ENCODE measurements at places on chromosomes 1 and 21.

DNA sequence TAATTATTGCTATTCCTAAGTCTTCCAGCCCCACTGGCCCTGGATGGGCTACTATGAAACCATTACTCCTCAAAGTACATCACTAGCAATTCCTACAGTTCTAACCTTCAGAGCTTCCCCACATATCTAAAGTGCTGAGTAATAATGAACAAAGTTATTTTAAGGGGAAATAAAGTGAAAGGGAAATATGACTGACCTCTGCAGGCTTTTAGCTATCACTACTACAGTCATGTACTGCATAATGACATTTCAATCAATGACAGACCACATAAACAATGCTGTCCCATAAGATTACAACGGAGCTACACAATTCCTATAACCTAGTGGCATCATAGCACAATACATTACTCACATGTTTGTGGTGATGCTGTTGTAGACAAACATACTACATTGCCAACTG, 32.5 kb upstream of the ASPM start:
- no peak for DNase-seq

- DNase-seq: no peak
Measured at GRCh38 chr21:26199456-26199855, 28.9 kb upstream of the APP start.

DNA sequence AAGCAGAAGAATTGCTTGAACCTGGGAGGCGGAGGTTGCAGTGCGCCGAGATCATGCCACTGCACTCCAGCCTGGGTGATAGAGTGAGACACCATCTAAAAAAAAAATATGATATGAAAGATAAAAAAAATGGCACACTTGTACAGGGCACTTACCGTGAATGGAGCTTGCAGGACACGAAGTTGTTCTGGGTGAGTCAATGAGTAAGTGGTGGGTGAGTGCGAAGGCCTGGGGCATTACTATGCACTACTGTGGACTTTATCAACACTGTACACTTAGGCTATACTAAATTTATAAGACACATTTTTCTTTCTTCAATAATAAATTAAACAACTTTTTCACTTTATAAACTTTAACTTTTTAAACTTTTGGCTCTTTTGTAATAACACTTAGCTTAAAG, 37.0 kb downstream of the TNFRSF8 start:
- DNase-seq: no peak

DNA sequence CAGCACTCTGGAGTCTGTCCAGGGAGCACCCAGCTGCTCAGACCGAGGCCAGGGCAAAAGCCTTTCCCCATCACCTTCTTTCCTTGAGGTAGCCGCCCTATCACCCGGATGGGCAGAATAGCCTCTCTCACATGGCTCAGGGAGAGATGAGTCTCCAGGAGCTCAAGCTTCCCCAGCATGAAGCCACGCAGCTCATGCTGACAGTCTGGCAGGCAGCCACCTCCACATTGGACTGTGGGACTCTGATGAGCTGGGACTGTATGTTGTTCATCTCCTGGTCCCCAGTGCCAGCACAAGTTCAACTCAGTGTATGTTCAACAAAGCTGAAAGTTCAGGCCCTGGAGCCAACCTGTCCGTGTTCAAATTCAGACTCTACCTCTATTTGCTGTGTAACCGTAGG, 75.2 kb upstream of the ZC3H12A start:
- DNase-seq: no peak

- DNase-seq: no peak
Measured at GRCh38 chr1:147611021-147611426, 59.3 kb downstream of the ACP6 start.

GRCh38 chr1:235504122-235504493, at the start of gene B3GALNT2:
Gene B3GALNT2, minus strand, starts transcription at chr1:235504452. Its CDS starts 200 bp downstream, at chr1:235504252.
- DNase-seq: no peak

GRCh38 chr1:234649432-234650081, 39.6 kb upstream of the IRF2BP2 start:
- no peak for DNase-seq

DNA sequence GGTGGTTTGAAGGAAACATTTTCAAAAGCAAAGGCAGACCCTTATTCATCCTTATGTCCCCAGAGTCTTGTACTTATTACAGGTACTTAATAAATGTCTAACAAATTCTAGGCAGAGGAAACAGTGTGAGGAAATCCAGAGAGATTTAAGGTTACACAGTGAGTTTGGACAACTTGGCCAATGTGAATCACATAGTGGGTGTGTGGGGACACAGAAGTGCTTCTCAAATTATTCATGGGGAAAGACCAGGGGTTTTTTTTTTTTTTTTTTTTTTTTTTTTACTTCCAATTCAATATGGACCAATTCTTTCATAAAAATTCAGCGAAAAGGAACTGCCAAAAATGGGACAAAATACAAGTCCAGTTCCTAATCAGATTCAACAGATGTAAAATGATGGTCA, 15.1 kb downstream of the GNG12 start:
- DNase-seq: no peak

DNA sequence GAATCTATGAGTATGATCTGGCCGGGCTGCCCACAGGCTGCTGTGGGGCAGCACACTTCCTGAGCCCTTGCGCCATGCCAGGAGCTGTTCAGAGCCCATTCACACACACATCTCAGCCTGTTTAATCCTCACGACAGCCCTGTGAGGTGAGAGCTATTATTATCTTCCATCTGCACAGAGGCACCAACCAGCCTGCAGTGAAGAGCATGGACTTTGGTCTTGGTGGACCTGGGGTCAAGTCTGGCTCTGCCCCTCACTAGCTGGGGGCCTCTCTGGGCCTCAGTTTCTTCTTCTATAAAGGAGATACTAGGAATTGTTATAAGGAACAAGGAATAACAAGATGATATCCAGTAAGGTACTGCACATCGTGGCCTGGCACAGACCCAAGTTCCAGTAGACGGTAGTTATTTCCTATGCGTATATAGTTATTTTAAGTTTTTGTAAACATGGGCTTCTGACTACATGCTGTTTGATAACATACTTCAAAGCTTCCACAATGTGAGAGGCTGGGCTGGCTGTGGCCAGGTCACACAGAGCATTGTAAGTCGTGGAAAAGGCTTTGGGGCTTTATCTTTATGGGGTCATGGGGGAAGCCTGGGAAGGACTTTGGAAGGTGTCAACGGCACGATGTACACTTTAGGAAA, 3.4 kb upstream of the PADI2 start:
- no peak for DNase-seq

DNA sequence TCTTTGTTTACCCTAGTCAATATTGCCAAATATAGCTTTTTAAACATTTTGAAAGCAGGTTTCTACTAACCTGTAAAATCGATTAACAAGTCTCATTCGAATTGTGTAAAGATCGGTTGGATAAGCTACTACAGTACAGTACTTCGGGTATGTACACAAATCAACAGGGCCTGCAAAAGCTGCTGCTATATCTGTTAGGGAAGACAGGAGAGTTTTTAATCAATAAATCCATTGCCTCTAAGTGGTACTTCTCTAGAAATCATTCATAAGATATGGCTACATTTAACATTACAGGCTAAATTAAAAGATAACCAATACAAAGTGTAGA, 34.8 kb upstream of the PSMG1 start:
- no peak for DNase-seq

Measured in ELF-1 (cell line).